ENCODE measurements at places on chromosomes 7 and 10.

- ATAC-seq = no peak
- H3K4me3 ChIP-seq = no peak overlapping the region
- H3K4me1 ChIP-seq = peaks cover 5% of the 10 kb centered on the region
These were observed 26.0 kb downstream of the CYP3A5 start for GRCh38 chr7:99653754-99654153.

GRCh38 chr10:51029172-51029641, 45.1 kb upstream of the PRKG1 start:
- ATAC-seq = no peak
- no peaks in the 10 kb centered on the region for H3K27me3 ChIP-seq
- no peaks in the 10 kb centered on the region for H3K36me3 ChIP-seq
- H3K4me3 ChIP-seq = no peak overlapping the region

GRCh38 chr10:17506856-17507471, 52.6 kb upstream of the ST8SIA6 start:
- H3K4me1 ChIP-seq = no peaks in the 10 kb centered on the region
- H3K27me3 ChIP-seq = peaks cover 7% of the 10 kb centered on the region
- H3K4me3 ChIP-seq = no peak overlapping the region
- no peak for ATAC-seq
- no peak overlapping the region for H3K27ac ChIP-seq
- no peaks in the 10 kb centered on the region for H3K36me3 ChIP-seq

- no peak for ATAC-seq
- H3K4me3 ChIP-seq = no peak overlapping the region
- H3K4me1 ChIP-seq = peaks cover 26% of the 10 kb centered on the region
These were observed 7.7 kb downstream of the TMEM168 start for GRCh38 chr7:112782498-112782897.

DNA sequence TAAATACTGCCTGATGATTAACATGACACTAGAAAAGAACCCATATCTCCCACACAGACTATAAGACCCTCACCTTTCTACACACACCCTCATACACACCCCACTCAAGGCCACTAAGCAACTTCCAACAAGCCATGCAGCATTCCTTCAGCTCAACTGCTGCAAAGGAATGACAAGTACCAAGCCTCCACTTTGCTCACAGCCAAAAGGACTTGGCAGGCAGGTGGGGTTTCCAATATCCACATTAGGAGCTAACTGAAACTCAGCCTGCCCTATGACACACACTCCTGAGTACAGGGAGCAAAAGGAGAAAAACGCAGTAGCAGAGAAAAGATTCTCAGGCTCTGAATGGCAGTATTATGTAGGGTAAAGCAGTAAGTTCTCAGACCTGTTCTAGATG, 13.4 kb downstream of the USP54 start:
- ATAC-seq = no peak
- H3K4me3 ChIP-seq = no peak overlapping the region
- no peaks in the 10 kb centered on the region for H3K27me3 ChIP-seq
- no peak overlapping the region for H3K27ac ChIP-seq
- peaks cover 15% of the 10 kb centered on the region for H3K4me1 ChIP-seq

GRCh38 chr7:127751062-127751461, 99.1 kb downstream of the SND1 start:
- no peak overlapping the region for H3K27ac ChIP-seq
- no peaks in the 10 kb centered on the region for H3K27me3 ChIP-seq
- peaks cover 56% of the 10 kb centered on the region for H3K4me1 ChIP-seq
- H3K36me3 ChIP-seq = peaks cover 66% of the 10 kb centered on the region

GRCh38 chr7:134176037-134176350, 48.9 kb downstream of the LRGUK start:
- no peak overlapping the region for H3K27ac ChIP-seq
- H3K4me1 ChIP-seq = peaks cover 18% of the 10 kb centered on the region
- H3K27me3 ChIP-seq = no peaks in the 10 kb centered on the region
- H3K4me3 ChIP-seq = no peak overlapping the region
- H3K36me3 ChIP-seq = no peaks in the 10 kb centered on the region

DNA sequence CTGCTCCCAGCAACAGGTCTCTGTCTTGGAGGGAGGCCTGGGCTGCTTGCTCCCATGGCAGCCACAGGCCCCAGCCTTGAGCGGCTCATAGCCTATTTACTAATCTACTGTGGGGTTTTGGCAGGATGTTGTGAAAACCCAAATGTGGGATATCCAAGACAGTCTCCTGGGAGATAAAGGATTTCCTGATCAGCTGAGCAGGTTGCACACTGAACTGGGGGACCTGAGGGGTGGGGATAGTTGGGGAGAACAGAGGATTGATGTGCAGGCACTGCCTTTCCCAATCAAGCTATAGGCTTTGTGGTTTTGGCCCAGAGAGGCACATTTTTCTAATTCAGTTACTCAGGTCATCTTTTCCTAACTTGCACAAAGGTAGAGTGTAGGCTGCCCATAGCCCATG, 92.6 kb downstream of the SH2D4B start:
- H3K27ac ChIP-seq = no peak overlapping the region
- no peaks in the 10 kb centered on the region for H3K4me1 ChIP-seq
- H3K36me3 ChIP-seq = no peaks in the 10 kb centered on the region
- H3K27me3 ChIP-seq = no peaks in the 10 kb centered on the region
